ENCODE measurements at places on chromosomes 7 and 10. TPM values are rescaled to one million over a fixed set of nuclear protein-coding genes. Genes with fewer than 3 reads are reported as not detected.

- DNase-seq, result no peak
These were observed 114.1 kb downstream of the LHFPL3 start for GRCh38 chr7:104442481-104442880.

TCAF2 gene
- polyA plus RNA-seq, result 1.7 TPM

BTBD16 gene
- 0.74 TPM for polyA plus RNA-seq

SLC18A3 gene
- 8.1 TPM for polyA plus RNA-seq

GRCh38 chr10:4094751-4095150 is 309.7 kb upstream of the KLF6 start:
- DNase-seq, result no peak

DNA sequence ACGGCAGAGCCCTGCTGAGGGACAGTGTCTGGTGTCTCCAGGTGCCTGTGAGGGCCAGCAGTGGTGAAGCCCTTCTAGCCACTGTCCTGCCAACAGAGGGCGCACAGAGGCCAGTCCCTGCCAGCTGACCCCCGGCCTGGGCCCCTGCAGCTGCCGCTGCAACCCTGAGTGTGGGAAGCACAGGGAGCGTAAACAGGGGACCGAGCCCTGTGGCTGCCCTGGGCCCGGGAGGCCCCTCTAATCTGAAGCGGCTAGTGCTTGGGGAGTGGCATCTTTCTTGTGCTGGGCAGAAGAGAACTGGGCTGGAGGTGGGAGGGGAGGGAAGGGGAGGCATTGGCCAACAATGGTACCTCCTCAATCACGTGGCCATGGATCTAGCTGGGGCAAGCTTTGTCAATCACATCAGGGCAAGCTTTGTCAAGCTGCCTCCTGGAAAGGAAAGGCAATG is 34.6 kb downstream of the TRIM8 start:
- DNase-seq, result peak; percentile 86
